ENCODE measurements at places on chromosomes 5 and 9.

- no peak for DNase-seq
These were observed 251.8 kb downstream of the CWC27 start for GRCh38 chr5:65020492-65020891.

DNA sequence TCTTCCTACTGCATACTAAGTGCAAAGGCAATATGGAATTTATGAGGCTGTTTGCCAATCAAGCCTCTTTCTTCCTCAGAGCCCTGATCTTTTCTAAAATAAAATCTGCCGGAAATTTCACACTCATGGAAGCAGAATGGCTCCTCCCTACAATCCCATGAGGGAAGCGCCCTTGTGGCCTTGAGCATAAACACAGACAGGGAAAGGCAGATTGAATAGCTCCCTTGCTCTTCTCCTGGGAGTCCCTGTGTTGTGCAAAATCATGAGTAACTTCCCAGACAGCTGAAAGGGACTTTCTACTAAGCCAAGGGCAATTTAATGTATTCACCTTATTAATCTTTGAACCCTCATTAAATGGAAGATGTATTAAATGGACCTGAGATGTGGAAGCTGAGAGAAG, 226.1 kb upstream of the PIK3R1 start:
- DNase-seq, result no peak

DNA sequence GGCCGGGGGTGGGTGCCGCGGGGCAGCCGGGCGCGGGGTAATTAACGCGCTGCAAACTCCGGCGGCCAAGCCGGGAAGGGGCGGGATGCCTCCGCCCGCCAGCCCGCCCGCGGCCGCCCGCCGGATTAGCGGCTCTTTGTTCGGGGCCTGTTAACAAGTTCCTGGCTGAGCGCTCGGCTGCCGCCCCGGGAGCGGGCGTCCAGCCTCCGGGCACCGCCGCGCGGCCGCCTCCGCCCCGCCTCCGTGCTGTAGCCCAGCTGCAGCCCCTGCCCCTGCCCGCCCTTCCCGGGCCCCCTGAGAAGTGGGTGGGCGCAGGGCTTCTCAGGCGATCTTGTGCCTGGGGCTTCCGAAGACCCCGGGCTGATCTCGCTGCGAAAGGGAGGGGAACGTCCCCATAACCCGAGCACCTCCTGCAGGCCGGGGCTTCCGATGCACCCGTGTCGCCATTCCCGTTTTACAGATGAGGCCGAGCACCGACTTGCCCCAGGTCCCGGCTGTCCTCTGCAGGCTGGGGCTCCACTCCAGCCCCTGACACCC, 7.5 kb downstream of the UNC5A start:
- DNase-seq, result no peak

DNA sequence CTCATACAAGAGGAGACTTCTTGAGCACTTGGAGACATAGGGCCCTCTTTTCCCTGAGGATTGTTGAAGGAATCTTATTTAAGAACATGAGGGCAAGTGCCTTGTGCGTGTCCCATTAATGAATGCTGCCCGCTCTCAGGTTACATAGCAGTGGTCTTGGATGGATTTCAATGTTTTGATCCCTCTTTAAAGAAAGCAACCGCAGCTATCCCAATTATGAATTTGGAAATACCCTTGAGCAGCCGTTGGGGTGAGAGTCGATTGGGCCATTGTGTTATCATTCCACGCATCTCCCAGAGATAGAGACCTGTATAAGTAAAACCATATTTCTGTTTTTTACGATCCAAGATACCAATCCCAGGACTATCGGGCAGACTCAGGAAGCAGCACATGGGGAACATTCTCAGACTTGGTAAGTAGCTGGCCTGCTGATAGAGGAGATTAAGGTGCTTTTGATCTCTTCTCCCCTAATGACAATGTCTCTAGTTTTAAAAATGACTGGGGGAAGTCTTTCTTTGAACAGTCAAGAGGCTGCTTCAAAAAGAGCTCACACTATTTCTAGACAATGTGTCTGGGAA, 145.3 kb downstream of the MACROH2A1 start:
- no peak for DNase-seq

DNA sequence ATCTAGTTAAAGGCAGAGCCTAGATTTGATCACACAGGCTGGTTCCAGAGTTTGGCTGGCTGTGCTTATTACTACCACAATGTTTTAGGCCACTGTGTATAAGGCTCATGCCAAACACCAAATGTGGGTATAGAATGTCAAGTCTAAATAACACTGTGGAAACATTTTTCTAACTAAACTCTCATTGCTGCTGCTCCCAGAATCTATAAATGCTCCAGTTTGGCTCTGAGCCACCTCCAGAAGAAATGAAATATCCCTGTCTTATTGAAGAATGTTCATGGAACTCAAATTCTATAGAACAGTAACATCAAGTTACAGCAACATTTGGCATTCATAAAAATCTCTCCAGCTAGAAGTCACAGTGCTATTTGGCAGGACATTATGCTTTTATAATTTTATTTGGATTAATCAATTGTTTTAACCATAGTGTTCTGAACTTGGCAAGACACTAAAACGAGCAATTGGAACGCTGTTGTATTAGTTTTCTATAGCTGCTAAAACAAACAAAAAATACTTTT, 178.1 kb upstream of the COX7C start:
- no peak for DNase-seq

DNA sequence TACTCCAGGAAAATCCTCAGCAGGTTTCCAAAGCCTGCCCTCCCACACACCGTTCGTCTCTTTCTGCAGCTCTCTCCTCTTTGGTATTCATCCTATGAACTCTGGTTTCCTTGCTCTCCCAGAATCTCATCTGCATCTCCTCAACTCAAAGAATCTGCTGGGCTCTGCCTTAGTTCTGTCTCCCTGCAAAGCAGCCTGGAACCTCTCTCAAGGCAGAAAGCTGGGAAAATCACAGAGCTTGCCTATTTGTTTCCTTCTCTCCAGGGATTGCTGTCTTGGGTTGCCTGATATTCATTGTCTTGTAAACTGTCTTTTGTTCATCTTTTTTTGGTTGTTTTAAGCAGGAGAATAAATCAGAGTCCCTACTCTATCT, 5.3 kb upstream of the ERAP2 start:
- DNase-seq, result no peak

DNA sequence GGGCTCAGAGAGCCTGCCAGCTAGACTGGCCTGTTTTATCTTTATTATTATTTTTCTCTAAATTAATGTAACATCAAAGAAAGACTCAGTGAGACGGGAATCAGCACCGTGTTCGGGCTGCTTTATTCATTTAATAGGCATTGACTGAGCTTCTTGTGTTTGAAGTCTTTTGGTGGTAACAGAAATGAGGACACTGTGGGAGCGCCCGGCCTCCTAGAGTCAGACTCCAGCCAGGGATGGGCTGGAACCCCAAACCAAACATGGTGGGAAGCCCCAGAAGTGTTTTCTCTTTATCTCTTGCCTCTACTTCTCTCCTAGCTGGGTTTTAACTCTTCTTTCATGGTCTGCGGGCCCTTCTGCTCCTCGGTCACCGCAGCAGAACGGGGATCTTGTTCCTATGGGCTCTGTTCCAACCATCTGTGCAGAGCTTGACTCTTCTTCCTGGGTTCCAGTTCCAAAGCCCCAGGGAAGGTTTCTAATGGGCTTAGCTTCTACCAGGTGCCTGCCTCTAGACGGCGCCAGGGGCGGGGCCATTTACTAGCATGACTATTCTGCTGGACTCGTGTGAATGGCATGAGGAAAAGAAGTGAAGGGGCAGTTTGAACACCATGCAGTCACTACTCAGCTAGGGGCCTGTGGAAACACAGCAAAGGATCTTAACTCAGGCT, 123.8 kb downstream of the FGF18 start:
- DNase-seq, result no peak

- DNase-seq, result no peak
These were observed 2.9 kb downstream of the UNC13B start for GRCh38 chr9:35164711-35165110.

GRCh38 chr5:174721530-174722432, 2.6 kb upstream of the MSX2 start:
- no peak for DNase-seq

DNA sequence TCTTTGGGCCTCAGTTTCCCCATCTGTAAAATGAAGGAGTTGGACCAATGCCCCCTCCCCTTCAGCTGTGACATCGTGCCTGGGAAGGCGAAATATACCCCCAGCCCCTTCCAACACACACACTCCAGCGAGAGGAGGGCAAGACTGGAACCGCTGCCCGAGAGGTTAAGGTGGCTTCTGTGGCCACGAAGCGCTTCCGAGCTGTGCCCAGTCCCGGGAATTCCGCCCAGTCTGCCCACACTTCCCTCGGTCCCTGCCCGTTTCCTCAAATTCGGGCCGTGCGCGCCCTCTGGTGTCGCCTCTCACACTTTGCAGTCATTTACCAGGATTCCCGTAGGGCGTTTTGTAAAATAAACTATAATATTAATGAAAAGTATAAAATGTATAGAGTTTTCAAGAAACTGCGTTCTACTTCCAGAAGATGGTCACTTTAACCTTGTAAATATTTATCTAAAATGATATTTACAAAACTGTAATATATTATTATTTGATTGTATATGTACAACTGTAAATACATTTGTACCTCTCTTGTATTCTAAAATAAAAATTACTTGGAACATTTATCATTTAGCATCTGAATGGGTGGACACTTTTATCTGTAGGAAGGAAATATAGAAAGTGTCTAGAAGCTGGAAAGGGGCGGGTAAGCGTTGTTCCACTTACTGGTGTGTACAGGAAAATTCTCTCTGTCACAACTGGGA, 11.0 kb upstream of the EXOSC2 start:
- DNase-seq, result peak; percentile 85

DNA sequence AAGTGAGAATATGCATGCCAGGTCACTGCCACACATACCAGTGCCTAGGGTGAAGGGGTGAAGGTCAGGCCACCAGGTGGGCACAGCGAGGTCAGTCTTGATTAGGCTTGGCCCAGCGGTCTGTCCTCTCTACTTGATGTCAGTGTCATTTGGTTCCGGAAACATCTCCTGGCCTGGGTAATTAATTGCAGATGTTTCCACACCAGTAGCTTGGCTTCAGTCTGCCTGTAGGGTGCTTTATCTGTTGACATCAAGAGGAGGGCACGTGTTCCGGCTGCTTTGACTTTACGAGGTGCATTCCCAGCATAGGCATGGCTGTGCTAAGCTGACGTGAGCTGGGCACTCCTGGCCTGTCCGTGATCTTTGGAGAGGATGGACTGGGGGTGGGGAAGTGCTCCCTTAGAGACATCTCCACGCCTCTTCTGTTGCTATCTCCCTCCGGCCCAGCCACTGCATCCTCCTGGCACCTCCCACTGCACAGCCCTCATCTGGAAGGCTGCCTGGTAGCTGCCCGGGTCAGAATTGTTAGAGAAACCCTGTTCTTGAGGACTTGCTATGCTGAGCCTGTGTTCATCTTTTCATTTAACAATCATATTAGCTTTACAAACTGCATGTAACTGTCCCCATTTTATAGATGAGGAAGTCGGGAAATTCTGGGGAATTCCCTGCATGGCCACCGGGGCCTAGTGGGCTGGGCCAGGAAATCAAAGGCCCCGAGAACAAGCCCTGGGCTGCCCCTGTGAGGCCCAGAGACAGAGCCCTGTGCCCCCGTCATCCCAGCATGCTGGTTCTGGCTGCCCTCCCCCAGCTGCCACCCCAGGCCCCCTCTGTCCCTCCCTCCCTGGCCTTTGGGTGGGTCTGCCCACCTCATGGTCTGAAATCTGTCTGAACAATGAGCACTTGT, 29.1 kb downstream of the JADE2 start:
- DNase-seq, result no peak

- peak; percentile 35 for DNase-seq
These were observed 9.7 kb downstream of the MRPL36 start for GRCh38 chr5:1789834-1790471.

DNA sequence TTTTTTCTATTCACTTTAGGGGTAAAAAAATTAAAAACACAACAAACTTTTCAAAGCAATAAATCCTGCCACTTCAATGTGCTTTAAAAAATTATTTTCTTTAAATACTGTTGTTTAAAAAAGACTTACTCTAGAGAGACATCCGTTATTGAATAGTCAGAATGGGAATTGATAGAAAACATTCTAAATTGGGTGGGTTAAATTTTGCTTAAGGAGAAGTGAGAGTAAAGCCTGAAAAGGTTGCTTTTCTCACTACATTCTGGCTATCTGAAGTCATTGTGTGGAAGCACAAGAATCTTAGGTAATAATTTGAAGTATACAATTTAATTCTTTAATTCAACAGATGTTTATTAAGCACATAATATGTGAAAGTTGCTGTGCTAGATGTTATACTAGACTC, 509.3 kb downstream of the NR2F1-AS1 start:
- no peak for DNase-seq

DNA sequence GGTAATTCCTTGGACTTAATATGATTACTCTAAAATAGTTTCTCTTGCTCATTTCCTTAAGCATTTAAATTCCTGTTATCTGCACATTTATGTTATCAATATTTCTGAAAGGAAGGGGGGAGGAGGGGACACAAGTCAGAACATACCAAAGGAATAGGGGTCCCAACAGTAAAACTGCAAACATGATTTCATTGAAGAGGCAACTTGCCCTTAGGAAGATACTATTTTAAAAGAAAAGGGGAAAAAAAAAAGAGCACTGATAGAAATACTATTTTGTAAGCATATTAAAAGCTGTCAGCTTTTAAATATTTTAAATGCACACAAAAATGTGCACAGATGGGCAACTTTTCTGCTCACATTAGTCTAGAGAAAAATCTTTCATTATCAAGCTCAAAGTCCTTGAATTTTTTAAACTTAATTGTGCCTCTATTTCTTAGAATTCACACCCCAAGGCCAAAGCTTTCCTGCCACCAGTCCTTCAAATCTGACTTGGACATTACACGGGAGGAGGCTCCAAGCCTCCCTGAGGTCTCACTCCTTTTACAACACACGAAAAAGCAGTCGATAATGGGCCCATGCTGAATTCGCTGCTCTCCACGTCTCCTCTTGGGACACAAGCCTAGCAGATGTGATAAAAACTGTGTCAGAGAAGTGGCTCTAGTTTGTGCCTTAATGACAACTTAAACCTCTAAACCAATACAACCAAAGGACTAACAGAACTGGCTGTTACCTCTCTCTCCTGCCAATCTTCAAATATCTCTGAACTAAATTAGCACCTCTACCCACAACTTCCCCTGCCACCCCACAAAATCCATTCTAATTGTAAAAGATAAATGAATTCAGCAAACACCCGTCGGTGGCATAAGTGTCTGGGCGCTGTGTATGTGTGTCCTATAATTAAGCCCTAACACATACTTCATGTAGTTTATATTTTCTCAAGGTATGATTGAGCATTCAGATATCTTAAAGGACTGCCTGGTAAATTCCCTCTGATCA, 154.3 kb downstream of the DENND1A start:
- DNase-seq, result no peak

All from sciatic nerve (tissue), 2 donors.